Amniotic stem cell (primary cell): ENCODE measurements at places on chromosomes 5 and 9.

- no peak for DNase-seq
These were observed 110.4 kb downstream of the STARD4 start for GRCh38 chr5:111401906-111402305.

DNA sequence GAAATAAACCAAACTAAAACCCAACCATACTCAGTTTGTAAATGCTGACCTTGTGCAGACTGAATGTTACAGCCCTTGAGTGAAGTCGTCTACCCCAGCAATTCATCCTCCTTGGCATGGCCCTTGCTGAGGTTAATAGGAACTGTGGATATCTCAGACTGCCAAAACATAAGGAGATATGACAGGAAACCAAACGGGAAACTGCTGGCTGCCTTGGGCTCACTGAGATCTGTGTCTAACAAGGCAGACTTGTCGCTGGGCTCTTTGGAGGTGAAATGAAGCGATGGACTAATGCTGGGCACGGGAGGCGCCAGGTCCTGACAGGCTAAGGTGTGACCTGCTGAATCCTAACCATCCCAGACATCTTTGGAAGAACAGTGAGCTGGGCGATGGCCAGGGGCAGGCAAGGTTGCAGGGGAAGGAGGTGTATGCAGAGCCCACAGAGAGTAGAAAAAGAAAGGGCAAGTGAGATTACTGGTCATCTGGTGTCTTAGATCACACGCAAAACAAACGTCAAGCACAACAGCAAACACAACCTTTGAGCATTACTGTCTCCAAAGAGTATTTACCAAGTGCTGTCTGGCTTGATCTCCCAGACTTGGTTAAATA, 44.6 kb upstream of the ALDH1A1 start:
- DNase-seq, result no peak

- no peak for DNase-seq
These were observed 100.1 kb downstream of the PLCXD3 start for GRCh38 chr5:41410307-41410706.

- DNase-seq, result no peak
These were observed 67.5 kb downstream of the PRRT1B start for GRCh38 chr9:131612851-131613250.

DNA sequence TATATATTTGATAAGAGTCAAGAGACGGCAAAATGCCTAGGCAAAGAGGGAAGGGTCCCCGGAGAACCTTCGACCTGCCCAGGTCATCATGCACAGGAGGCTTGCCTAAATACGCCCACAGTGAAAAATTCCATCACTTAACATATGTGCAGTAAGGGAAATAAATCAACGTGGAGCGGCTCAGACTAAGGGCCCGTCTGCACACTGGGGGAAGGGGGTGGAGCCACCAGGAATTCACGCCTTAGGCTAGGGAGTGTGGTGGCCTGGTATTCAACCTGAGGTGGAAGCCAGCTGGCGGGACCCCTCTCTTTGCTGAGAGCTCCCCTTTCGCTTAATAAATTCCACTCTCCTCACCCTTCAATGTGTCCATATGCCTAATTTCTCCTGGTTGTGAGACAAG, 8.3 kb downstream of the PTBP3 start:
- DNase-seq, result no peak

GRCh38 chr9:110069326-110070248, 138.4 kb downstream of the C9orf152 start:
- DNase-seq, result peak; percentile 96

- DNase-seq, result no peak
These were observed 247.1 kb upstream of the CCNG1 start for GRCh38 chr5:163190283-163190682.

DNA sequence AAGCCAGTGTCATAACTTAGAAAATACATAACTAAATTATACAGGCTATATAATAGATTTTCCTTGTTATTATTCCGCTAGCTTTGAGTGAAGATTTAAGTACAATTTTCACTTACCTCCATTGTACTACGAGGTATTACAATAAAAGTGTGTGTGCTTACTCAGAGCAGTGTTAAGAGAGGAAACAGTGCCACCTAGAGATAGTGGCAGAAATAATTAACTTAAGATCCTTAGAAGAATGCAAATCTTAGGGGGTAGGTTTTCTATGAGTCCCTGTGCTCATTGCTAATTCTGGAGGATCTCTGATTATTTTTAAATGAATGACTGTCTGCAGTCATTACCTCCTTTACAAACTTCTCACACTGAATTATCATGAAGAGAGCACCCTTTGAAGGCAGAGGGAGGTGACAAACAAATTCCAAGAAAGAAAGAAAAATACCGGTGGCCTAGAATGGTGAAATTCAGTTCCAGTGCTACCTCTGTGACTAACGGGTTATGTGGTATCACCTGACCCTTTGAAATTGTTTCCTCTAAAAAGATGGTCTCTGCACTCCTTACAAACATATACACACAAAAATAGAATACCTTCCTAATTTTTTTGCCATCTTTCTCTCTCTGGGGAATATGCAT, 379.8 kb downstream of the TRIM36 start:
- no peak for DNase-seq

DNA sequence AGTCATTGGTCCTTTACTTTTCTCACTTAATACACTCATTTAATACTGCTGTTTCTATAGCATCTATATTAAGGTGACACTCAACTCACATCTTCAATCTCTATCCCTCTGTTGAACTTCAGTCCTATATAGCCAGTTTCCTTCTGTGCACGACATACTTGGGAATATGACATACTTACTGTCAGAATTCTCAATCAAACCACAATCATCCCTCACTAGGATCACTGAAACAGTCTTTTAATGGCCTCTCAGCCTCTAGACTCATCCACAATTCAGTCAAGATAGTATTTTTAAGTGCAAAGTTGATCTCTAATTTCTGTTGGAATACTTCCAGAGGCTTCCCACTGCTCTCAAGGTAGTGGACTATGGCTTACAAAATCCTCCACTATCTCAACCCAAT, 251.0 kb upstream of the MEF2C start:
- no peak for DNase-seq

- no peak for DNase-seq
These were observed 195.6 kb downstream of the SAXO1 start for GRCh38 chr9:18837402-18837801.

DNA sequence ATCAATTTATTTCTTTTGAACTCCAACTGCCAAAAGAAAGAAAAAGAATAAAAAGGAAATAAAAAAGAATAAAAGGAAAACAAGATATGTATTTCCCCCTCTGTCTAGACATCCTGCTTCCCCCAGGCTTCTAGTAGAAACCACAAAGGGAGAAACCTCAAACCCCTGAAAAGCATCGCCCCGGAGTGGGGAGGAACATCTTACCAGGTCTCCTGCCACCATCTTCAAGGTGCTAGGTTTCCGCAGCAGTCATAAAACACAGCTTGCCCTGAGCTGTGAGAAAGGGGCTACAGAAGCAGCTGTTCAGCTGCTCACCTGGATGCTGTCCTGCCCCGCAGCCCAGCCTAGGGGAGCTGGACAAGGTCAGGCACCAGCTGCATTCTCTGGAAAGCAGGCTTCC, 487.7 kb downstream of the GADD45G start:
- no peak for DNase-seq

DNA sequence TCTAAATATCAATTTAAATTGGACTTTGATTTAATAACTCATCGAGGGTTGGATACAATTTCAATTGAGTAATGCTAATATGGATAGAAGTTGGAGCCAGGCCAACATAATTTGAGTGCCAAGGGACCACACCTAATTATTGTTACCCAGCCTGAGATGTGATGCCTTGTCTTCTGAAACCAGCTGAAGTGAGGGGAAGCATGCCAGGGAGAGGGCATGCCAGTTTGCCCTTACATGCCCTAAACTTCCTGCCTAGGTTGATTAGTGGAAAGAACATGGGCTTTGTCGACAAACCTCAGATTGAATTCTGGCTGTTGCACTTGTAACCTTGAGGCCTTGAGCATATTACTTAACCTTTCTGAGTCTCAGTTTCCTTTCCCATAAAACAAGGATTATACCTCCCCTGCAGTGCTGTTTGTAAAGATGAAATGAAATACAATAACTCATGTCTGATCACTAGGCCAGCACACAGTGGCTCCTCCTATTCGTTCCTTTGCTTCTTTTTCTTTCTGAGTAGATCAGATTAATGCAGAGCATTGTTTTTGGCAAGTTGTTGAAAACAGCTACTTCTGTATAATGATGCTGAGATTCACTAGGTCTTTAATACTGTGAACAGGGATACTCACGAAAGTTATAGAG, 412.8 kb downstream of the TLE4 start:
- DNase-seq, result no peak

GRCh38 chr5:18712936-18713485, 1078.8 kb downstream of the TAF11L14 start:
- DNase-seq, result no peak

- no peak for DNase-seq
These were observed 48.9 kb downstream of the FAM174A start for GRCh38 chr5:100584069-100584468.

DNA sequence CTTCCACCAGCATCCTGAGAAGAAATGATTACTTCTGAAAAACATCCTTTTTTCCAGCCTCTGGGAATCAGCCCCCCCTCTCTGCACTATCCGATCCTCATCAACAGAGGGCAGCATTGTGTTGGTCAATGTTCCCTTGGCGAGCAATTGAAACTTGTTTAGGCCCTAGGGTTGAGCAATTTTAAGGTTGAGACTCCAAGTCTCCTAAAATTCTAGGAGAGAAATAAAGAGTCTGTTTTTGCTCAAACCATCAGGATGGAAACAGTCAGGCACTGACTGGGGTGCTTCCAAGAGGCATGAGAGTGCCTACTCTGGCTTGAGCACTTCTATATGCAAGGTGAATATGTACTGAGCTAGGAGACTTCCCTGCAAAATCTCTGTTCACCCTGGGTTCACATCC, 12.4 kb upstream of the CYFIP2 start:
- no peak for DNase-seq

DNA sequence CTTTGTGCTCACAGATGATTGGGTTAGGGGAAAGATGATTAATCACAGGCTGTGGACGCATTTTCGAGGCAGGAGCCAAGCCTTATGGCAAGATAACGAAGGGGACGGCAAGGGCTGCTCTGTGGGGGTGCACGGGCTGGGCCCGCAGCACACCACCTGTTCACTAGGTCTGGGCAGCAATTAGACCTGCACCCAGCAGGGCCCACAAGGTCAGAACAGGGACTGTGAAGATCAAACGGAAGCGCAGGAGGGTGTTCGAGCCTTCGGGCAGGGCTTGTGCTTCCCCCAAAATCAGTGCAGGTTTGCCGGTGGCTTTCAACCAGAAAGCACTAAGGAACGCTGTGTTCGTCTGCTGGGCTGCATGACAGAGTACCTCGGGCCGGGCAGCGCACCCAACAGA, 73.7 kb downstream of the UBE2QL1 start:
- no peak for DNase-seq

- no peak for DNase-seq
These were observed 141.4 kb downstream of the EBF1 start for GRCh38 chr5:158958021-158958994.

DNA sequence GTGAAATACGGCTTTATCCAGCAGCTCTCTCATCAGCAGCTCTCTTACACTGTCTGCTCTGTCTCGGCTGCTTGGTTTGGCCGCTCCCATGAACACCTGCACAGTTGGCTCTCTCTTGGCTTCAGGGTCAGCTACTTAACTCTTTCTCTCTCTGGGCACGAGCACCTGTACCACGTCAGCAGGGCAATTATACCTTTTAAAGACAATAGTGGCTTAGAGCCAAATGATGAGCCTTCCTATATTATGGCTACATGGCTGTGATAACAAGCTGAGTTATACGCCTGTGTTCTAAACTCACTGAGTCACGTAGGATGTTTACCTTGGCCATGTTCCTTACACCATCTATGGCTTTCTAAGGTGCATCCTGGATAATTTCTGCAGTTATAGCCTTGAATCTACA, 69.2 kb upstream of the CTNND2 start:
- no peak for DNase-seq

- no peak for DNase-seq
These were observed at the start of gene CNTFR for GRCh38 chr9:34589636-34590380. Gene CNTFR, minus strand, starts transcription at chr9:34589724. Its CDS starts 20,743 bp downstream, at chr9:34568981.

DNA sequence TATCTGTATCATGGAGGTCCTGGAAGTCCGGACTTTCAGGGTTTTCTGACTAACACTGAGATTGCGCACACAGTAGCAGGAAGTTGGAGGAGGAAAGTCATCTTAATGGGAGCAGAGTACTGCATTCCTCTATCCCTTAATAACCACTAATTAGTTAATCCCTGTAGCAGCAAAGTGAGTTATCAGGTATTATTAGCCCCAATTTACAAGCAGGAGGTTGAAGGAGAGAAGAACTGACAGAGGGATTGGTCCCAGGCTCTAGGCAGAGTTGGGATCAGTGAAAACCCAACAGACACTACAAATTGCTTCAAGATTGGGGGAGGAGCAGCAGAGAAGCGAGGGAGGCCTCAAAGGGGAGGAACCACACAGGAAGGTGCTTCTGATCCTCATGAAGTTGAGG, 74.5 kb upstream of the XPA start:
- no peak for DNase-seq

- peak; percentile 24 for DNase-seq
These were observed 73.6 kb downstream of the FAM114A2 start for GRCh38 chr5:153964880-153965645.

GRCh38 chr5:7207979-7208378, 188.0 kb upstream of the ADCY2 start:
- no peak for DNase-seq

DNA sequence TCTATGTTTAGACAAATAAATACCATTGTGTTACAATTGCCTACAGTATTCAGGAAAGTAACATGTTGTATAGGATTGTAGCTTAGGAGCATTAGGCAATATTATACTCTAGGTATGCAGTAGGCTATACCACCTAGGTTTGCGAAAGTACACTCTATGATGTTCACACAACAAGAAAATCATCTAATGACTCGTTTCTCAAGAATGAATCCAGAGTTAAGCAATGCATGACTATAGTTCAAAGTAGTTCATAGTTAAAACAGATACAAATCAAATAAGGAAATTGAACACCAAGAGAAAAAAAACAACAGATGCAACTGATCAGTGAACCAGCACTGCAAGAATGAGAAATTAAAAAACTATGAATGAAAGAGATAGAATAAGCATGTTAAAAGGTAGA, 27.6 kb upstream of the ABLIM3 start:
- no peak for DNase-seq

- no peak for DNase-seq
These were observed 61.3 kb upstream of the ELL2 start for GRCh38 chr5:96022971-96023370.

DNA sequence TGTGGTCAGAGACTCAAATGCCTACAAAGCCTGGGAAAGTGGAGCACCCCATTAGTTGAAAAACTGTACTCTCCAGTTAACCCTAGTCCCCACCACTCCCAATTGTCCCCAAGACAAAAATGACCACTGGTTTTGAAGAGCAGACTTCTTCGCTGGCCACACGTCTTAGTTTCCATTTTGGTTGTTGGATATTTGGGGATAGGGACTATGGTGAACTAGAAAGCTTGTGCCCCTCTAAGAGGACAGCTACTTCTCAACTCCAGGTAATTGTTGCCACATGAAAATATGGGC, 109.4 kb upstream of the SPRY4 start:
- DNase-seq, result no peak

GRCh38 chr5:172757394-172758010, 13.5 kb downstream of the DUSP1 start:
- DNase-seq, result no peak

DNA sequence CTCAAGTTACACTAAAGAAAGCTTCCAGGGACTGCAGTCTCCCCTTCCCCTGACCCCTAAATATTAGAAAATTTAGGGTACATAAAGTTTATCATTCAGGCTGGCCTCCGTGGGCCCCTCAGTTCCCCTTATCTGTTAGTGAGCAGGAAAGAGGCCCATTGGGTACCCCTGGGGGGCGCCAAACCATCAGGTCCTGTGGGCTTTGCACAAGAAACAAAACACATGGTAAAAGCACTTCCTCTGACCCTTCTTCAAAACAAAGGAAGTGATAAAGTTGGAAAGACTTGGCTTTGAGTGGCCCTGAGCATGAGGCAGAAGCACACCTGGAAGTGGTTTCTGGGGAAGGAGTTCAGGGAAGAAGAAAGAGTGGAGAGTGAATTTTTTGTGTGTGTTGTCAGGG, 213.0 kb downstream of the SMARCA2 start:
- no peak for DNase-seq
